ENCODE measurements at places on chromosomes 7 and 10.

GRCh38 chr10:22427890-22428571, 82.7 kb downstream of the SPAG6 start:
- DNase-seq = no peak

GRCh38 chr10:14691359-14691758, 83.3 kb downstream of the FAM107B start:
- no peak for DNase-seq

- no peak for DNase-seq
Measured at GRCh38 chr10:102647443-102648268, 3.4 kb downstream of the TRIM8 start.

DNA sequence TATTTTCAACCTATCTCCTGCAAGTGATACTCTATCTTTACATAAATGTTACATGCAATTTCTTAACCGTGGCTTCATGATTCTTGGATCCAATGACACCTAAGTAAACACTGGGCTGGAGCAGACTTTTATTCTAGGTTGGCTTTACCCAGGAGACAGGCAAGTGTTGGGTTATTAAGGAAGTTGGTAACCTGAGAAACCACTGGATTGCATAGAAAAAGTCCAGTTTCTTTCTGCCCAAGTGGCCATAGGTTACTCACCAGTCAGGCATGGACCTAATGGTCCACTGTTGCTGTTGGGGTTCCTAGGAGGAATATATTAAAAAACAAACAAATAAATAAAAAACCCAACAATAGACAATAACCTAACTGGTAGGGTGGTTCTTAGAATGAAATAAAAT, 112.8 kb downstream of the SEMA3D start:
- no peak for DNase-seq

- no peak for DNase-seq
Measured at GRCh38 chr10:10665750-10666149, 351.9 kb upstream of the CELF2 start.

- DNase-seq = no peak
Measured at GRCh38 chr10:121999301-121999700, 10.3 kb downstream of the TACC2 start.

- DNase-seq = no peak
Measured at GRCh38 chr10:85446827-85447226, 919.8 kb downstream of the GRID1 start.

GRCh38 chr7:93245525-93246432, 13.6 kb downstream of the VPS50 start:
- DNase-seq = no peak

DNA sequence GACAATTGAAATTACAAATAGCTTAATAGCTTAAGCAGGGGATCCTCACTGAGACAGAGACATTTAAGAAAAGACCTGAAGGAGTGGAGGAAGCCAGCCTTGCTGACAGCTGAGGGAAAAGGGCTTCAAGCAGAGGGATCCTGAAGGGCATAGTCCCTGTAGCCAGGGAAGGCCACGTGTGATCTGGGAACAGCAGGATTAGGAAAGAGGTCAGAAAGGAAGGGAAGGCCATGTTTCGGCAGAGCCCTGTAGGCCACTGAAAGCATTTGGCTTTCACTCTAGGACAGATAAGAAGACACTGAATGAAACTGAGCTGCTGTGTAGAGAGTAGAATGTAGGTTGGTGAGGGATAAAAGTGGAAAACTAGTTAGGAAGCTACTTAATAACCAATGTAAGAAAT, 3.4 kb upstream of the AKR1C8 start:
- DNase-seq = no peak

DNA sequence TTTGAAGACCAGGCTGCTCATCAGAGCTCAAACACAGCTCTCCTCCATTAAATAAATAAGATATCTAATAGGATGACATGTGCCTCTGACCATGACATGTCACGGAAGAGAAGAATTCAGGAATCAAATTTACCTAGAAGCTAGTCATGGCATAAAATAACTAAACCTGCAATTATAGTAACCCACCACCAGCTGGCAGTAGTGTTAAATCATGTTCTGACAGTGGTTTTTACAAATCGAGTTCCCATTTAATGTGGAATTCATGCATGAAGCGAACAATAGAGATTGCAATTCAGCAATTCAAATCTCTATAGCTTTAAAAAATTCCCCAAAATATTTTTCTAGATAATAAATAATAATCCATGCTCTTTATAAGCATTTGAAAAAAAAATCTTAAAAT, 74.6 kb upstream of the IKZF1 start:
- DNase-seq = no peak

DNA sequence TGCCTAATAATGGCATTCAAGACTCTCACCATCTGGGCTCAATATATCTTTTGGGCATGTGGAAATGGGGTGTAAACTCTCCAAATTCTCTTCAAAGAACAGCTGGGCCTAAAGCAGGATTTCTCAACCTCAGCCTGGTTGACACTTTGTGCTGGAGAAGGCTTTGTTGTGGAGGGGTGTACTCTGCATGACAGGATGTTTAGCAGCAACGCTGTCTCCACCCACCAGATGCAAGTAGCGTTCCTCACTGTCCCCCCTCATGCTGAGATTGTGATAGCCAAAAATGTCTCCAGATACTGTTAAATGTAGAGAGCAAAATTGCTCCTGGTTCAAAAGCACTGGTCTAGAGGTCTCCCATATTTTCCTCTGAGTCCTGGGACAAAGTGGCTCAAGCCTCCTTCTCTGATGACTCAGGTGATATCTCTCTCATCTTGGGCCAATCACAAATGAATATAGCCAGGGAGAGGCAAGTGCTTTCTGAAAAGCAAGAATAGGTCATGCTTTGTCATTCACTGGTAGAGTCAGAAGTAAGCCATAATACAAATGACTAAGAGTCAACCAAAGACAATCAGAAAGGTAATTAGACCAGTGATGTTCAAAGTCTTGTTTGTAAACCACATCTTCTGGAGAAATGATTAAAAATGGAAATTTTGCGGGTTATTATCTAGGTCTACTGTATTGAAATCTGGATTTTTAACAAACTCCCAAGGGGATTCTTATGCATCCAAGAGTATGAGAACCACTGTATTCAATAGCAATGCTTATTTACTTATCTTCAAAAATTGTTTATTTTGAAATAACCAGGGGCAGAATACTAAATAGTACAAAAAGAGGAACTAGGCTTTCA, 330.8 kb downstream of the PTEN start:
- DNase-seq = peak; percentile 7

- no peak for DNase-seq
Measured at GRCh38 chr7:102407910-102408309, 11.7 kb downstream of the PRKRIP1 start.

DNA sequence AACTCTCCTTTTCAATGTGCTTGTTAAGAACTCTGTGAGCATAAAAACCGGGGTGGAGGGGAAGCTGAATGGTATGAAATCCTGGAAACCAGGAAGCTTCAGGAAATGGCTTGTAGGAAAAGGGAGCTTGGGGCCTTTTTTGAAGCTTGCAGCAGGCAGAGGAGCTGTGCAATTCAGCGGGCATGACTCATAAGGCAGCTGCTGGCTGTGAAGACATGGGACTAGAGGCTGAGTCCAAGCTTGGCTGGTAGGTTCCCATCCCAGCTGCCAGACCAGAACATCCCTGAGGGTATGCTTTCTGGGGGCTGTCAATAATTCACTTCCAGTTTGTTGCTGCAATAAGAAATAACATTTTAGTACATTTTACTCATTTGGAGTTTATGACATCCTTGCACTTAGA, 36.8 kb upstream of the CDC14C start:
- DNase-seq = no peak

DNA sequence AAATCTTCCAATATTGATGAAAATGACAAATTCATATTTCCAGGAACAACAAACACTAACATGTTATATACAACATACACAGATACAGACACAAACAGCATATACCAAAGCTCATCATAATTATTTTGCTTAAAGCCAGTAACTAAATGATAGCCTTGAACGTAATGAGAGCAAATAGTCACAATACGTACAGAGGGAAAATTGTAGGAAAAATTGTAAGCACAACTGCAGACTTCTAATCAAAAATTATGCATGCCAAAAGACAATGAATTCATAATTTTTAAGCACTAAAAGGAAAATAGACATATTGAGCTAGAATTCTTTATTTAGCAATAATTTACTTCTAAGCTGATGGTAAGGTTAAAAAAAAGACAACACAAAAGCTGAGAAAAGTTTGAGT, 1466.9 kb upstream of the CELF2 start:
- no peak for DNase-seq

DNA sequence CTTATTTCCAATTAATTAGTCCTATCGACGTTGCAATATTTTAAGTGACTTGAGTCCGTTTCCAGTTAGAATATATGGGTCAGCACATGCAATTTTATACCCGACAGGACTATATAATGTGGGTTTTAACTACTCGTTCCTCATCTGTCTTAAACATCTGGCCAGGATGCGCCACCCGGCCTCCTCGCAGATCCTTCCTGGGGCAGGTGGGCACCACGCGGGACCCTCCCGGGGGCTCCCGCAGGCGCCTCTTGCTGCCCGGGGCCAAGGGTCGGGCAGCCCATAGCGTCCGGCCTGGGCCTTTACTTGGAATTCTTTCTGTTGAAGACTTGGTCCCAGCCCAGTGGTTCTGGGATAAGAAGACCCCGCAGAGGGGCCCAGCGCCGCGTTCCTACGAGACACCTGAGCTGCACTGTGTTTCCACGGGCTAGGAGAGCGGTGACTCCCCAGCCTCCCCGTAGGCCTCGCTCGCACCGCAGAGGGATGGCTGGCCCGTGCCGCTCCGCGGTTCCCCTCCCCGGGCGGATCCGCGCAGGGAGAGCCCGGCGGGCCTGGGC, 10.1 kb upstream of the MNX1 start:
- DNase-seq = no peak

DNA sequence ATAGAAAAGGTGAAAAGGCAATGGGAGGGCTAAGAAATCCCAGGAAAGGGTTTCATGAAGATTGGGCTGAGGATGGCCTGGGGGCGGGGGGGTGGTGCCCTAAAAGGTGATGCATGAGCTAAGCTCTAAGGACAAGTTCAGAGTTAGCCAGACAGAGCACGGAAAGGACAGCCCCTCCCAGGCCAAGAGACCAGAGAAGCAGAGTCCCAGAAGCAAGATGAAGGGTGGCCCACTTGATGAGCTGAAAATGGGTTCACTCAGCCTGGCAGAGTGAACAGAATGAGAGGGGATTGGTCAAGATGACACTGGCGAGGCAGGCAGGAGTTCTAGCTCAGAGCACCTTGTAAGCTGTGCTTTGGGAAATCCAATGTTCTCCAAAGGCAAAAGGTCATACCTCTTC, 89.4 kb upstream of the GPR26 start:
- DNase-seq = no peak

DNA sequence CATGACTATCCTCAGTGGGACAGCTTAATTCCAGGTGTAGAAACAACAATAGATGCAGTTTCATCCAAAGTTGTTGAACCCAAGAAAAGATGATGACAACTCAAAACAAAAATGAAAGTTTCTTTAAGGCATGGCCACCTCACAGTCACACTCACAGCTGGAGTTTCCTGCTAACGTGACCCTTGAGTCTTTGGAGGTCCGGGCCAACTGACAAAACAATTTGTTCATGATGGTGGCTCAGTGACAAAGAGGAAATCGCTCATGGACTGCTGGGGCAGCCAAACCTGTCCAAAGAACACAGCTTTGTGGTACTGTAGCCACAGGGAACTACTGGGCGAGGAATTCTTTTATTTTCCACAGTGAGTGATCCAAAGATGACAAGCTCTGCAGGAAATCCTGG, 96.0 kb upstream of the JCAD start:
- no peak for DNase-seq

- DNase-seq = no peak
Measured at GRCh38 chr7:105838627-105839231, 37.7 kb downstream of the ATXN7L1 start.

DNA sequence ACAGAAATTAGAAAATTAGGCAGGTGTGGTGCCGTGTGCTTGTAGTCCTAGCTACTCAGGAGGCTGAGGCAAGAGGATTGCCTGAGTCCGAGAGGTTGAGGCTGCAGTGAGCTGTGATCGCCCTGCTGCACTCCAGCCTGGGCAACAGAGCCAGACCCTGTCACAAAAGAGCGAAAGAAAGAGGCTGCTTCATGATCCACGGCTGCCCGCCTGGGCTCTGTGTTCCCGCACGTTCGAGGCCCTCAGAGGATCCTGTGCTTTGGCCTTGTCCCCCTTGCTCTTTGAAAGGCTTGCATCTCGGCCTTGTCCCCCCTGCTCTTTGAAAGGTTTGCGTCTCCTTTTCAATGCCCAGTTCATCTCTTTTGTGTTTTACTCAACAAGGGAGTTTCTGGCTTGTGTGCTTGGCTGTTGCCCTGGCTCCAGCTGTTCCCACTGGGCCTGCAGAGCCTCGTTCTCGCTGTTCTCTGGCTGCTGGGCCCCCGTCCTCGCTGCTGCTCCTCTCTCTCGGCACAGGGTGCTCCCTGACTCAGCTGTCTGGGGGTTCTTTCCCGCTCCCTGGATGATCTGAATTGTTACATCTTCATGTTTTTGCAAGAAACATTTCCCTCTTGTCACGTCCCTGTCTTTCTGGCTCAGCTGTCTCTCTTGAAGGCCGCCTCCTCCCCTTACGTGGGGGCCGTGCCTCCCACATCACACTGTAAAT, 45.1 kb upstream of the INPP5A start:
- no peak for DNase-seq

DNA sequence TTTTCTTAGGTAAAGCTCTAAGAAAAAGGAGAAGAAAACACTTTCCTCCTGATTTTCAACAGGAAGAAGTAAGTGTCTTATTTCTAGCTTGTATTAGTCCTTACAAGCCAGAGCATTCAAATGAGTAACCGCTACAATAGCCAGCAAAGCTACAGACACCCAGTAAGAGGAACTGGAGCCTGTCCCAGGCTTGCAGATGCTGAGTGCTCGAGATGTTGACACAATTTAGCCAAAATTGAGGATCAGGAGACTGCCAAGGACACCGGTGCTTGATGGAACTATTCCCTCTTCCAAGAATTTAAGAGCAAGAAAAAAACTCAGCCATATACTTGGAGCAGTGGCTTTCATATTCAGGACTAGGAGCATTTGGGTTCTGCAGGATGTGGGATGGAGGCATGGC, 149.3 kb upstream of the DPP6 start:
- no peak for DNase-seq

GRCh38 chr7:100352984-100353684, 4.8 kb upstream of the PILRB start:
- no peak for DNase-seq

- no peak for DNase-seq
Measured at GRCh38 chr10:101323495-101323894, 30.5 kb upstream of the BTRC start.

GRCh38 chr7:1714583-1715330, 44.7 kb downstream of the ELFN1 start:
- DNase-seq = no peak

GRCh38 chr7:136138991-136139390, 161.8 kb upstream of the MTPN start:
- DNase-seq = no peak

All from stimulated activated CD4-positive, alpha-beta T cell treated with anti-CD3 and anti-CD28 coated beads, Interleukin-1b, Interleukin-23, amount 100 ng/mL, for 4 hours (primary cell).